Stimulated activated CD4-positive, alpha-beta T cell treated with anti-CD3 and anti-CD28 coated beads, Interleukin-4, amount 100 ng/mL, for 48 hours (primary cell): ENCODE measurements at places on chromosomes 1 and 21.

DNA sequence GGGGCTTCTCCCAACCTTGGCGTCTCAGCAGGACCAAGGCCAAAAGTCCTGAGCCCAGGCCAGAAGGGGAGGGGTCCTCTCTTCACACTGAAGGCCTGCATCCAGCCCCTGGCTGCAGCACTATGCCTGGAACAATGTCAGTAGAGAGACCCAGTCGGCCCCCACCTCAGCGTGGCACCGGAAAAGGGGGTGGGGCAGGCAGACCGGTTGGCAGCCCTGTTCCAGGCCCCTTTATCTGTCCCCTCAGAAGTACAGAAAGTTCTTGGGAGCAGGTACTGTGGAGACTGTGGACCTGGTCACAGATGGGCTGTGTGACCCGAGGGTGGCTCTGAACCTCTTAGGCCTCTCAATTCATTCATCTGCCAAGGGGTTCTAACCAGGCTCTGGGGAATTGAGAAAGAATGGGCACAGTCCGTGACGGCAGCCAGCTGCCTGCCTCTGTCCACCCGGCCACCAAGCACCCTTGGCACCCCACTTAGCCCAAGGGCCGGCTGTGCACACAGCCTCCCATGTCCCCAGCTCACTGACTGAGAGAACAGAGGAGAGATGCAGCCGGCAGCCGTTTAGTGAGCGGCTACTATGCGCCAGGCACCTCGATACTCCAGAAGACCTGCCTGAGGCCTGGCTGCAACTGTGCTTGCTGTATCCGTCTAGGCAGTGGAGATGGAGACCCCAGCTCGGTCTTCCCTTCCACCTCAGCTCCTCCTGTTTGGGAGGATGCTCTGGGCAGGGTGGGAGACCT lies 23.9 kb downstream of the RUNX3 start:
- no peak for DNase-seq

- DNase-seq = no peak
Observed at GRCh38 chr1:28538286-28538685, 14.6 kb upstream of the TRNAU1AP start.

DNA sequence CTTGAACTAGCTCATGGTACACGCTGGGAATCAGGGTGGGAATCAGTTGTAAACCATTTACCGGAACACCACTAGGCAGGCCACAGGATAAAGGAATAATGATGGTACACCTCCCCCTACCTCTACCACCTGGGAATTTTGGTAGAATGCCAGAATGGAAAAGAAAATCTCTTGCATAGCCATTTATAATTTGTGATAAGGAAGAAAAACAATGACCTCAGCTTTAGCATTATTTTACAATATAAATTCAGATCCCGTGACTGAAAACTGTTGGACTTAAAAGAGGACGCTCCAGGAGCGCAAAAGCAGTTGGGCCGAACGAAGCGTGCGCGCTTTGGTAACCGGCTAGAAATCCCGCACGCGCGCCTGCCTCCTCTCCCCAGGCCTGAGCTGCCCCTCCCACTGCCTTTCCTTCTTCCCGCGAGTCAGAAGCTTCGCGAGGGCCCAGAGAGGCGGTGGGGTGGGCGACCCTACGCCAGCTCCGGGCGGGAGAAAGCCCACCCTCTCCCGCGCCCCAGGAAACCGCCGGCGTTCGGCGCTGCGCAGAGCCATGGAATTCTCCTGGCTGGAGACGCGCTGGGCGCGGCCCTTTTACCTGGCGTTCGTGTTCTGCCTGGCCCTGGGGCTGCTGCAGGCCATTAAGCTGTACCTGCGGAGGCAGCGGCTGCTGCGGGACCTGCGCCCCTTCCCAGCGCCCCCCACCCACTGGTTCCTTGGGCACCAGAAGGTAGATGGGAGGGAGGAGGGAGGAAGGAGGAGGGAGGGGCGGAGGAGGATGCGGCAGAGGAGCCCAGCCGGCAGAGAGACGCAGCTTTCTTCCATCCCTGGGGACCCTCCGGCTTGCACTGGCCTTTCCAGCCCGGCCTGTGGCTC lies at the start of gene CYP4X1:
Gene CYP4X1 (plus strand): TSS at position 402 of the 873 bp plus-strand sequence. CDS start 149 bp downstream, at position 551.
- DNase-seq = no peak

GRCh38 chr1:11606775-11607174 lies 47.5 kb downstream of the FBXO2 start:
- DNase-seq = no peak

GRCh38 chr1:158638146-158638545 lies 33.1 kb downstream of the OR10Z1 start:
- DNase-seq = no peak

GRCh38 chr1:156497078-156497742 lies 3.4 kb downstream of the MEF2D start:
- no peak for DNase-seq

GRCh38 chr1:112325504-112325903 lies 70.5 kb upstream of the CTTNBP2NL start:
- DNase-seq = no peak
